ENCODE measurements at places on chromosomes 5 and 9.
A peak's percentile ranks its signal among the peaks of the same experiment; 100 is the strongest.

DNA sequence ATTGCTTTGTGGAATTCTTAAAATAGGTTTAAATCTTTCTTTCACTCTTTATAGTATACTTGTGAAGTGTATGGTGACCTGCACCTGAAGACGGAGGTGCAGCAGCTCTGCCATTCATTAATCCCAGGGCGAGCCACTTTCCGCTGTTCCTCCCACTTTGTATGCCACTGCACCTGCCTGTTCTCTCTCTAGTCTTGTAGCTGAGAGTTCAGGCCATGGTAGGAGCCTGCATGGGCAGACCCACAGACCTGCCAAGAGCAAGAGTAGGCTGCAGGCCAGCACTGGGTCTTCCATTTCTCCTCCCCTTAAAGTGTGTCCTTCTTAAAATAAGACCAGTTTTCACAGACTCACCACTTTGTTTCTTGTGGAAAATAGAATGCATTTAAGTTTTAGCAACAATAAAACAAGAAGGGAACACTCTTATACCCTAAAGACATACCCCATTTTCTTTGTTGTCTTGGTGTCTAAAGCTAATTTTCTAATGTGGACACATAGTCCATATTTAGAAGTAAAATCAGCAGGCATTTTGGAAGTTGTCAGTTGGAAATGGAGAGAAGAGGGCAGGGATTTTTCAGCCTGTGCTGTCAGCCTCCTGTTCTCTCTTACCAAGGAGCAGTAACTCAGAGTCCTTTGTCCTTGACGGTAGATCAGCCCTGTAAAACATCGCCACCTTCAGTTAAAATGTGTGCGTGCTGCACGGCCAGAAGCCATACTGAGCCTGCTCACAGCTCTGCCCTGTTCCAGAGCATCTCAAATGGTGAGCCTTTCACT, 103.2 kb downstream of the SNCAIP start:
- peak; percentile 86 for DNase-seq

DNA sequence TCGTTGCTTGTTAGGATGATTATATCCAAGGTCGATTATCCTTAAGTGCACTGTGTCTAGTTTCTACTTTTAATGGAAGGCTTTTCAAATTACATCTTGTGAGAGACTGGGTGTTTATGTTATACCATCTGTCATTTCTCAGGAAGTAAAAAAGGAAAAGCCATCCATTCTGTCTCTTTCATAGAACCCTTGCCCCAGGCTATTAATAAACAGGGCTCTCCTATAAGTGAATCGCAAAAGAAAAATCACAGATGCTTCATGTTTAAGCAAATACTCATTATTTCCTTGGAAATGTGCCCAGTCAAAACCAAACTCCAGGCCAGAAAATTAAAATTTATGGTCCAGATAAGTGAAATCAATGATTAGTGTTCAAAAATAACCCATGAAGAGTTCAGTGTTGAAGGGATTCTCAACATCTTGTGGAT, 58.1 kb downstream of the STARD4 start:
- DNase-seq, result no peak

GRCh38 chr9:16203729-16204573, 651.1 kb downstream of the CCDC171 start:
- no peak for DNase-seq

- DNase-seq, result no peak
Observed at GRCh38 chr5:67515020-67515689, 318.6 kb upstream of the CD180 start.

Data from DMS53 (cell line).